ENCODE measurements at places on chromosomes 1 and 21. TPM values are rescaled to one million over a fixed set of nuclear protein-coding genes. Genes with fewer than 3 reads are reported as not detected.

- H3K36me3 ChIP-seq: no peaks in the 10 kb centered on the region
- H3K27ac ChIP-seq: peak overlapping the region; percentile 65
Observed at GRCh38 chr1:63557365-63557987, 34.2 kb downstream of the EFCAB7 start.

HMGN1 gene
- 155 TPM for polyA plus RNA-seq

IGSF3 gene
- 0.03 TPM for polyA plus RNA-seq

COP1 gene
- 17.8 TPM for polyA plus RNA-seq

CDA gene
- polyA plus RNA-seq: 10.7 TPM
